ENCODE measurements at places on chromosomes 1 and 21.

DNA sequence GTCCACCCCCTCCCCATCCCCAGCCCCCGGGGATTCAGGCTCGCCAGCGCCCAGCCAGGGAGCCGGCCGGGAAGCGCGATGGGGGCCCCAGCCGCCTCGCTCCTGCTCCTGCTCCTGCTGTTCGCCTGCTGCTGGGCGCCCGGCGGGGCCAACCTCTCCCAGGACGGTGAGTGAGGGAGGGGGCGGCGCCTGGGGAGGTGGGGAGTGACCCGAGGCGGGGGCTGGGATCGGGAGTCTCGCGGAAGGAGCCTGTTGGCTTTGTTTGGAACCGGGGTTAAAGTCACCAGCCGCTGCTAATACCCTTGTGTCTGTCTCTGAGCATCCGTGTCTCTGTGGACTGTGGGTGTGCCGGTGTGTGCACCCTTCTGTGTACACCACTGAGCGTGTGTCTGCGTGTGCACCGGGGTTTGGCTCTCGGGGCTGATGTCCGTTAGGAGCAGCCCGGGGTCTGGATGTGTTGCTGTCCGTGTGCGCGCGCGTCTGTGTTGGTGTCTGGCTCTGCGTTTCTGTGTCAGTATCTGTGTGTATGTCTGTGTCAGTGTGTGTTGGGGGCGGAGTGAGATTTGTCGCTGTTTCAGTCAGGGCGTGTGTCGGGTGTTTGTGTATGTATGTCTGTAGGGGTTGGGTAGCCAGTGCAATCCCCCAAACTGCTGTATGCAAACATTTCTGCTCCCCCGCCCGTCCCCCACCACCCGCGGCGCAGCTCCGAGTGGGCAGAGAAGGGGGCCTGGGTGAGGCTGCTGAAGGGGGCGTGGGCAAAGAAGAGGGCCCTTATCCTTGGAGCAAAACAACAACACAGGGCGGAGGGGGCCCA, 480 bp downstream of the CADM3 start:
- no peak for DNase-seq

GRCh38 chr1:40898431-40898901, 36.3 kb upstream of the CITED4 start:
- DNase-seq = no peak

DNA sequence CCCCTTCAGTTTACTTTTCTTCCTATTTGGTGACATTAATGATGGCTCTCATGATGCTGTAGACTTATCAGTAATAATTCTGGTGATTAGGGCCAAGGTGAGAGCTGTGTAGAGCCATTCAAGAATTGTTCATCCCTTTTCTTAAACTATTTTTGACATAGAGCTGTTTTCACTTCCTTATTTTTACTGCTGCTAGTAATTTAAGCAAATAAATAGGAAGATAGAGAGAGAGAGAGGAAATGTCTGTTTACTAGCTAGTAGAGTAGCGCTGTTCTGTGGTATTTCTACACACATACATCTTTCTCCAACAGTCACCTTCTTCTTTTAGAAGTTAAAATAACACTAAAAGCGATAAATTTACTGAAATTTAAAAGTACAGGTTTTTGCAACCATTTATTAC, 678.0 kb upstream of the ZP4 start:
- DNase-seq = no peak

- DNase-seq = no peak
Measured at GRCh38 chr1:185843986-185844385, 109.8 kb downstream of the HMCN1 start.

DNA sequence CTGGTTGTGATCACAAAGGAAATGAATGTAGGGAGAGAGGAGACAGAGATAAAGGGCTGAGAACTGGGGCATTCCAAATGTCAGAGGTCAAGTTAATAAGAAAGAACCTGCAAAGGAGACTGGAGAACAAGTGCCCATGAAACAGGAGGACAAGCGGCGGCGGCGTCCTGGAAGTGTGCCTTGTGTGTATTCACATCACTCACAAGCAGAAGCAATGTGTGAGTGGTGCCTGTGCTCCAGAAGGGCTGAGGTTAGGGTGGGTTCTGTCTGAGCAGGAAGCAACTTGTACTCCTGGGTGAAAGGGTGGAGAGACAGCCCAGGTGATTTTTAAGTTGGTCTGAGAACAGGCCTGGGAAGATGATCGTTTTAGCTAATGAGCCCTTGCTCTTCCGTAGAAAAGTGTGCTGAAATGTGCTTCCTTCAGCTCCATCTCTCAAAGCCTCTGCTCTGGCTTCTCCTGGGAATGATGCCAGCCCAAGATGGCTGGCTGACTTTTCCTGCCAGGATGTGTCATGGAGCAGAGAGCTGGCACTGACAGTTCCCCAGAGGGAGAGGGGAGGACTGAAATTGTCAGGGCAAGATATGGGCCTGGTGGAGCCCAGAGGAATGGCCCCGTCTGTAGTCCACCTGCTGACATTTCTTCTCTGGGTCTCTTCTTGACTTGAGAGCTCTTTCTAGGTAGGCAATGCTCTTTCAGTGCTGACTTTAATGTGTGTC, 25.1 kb upstream of the PLEKHA6 start:
- no peak for DNase-seq

GRCh38 chr1:2250721-2251281, 22.7 kb downstream of the SKI start:
- DNase-seq = no peak

DNA sequence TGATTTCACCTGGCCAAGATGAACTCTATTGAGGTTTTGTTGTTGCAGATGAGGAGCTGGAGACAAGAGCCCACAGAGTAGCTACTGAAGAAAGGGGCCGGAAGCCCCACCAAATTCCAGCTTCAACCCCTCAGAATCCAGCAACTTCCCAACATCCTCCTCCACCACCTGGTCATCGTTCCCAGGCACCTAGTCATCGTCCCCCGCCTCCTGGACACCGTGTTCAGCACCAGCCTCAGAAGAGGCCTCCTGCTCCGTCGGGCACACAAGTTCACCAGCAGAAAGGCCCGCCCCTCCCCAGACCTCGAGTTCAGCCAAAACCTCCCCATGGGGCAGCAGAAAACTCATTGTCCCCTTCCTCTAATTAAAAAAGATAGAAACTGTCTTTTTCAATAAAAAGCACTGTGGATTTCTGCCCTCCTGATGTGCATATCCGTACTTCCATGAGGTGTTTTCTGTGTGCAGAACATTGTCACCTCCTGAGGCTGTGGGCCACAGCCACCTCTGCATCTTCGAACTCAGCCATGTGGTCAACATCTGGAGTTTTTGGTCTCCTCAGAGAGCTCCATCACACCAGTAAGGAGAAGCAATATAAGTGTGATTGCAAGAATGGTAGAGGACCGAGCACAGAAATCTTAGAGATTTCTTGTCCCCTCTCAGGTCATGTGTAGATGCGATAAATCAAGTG, 14.3 kb downstream of the CD2 start:
- DNase-seq = no peak

- DNase-seq = peak; percentile 99
Measured at GRCh38 chr1:204411451-204412204, at the start of gene PPP1R15B. TSS of gene PPP1R15B (minus strand) at chr1:204411817. CDS start at chr1:204411411, 406 bp downstream.

DNA sequence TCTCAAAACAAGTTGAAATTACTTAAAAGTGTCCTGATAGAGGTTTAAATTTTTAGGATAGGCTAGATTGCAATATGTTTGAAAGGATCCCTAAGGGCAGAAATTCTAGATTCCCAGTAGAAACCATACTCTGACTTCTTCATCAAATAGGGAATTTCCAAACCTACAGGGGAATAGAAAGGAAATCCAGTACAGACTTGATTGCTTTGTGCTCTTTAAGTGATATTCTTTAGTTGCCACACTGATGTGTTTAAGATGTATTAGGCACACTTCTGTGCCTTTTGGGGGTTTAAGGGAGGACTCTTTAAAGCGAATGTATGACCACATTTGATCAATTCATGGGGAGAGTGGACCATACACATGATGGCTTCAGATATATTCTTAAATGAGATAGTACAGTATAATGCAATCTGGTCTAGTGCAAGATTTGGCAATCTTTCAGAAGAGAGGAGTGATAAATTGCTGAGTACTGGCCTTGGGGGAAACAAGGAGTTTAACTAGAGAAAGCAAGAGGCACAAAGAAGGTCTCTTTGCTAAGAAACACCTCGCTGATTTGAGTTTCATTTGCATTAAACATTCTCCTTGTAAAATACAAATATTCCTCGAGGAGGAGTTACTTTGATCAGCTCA, 268.8 kb upstream of the NR5A2 start:
- DNase-seq = no peak

DNA sequence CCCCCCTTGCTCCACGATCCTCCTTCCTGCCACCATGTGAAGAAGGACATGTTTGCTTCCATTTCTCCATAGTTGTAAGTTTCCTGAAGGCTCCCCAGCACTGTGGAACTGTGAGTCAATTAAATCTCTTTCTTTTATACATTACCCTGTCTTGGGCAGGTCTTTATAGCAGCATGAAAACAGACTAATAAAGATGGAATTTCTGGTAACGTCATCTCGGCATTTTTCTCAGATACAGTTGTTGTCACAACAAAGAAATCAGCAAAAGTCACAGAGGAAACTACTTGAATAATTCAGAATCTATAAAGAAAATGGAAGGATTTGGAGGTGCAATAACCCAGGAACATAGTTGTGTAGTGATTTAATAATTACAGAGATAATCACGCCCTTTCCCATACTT, 4.4 kb downstream of the APCS start:
- DNase-seq = no peak

DNA sequence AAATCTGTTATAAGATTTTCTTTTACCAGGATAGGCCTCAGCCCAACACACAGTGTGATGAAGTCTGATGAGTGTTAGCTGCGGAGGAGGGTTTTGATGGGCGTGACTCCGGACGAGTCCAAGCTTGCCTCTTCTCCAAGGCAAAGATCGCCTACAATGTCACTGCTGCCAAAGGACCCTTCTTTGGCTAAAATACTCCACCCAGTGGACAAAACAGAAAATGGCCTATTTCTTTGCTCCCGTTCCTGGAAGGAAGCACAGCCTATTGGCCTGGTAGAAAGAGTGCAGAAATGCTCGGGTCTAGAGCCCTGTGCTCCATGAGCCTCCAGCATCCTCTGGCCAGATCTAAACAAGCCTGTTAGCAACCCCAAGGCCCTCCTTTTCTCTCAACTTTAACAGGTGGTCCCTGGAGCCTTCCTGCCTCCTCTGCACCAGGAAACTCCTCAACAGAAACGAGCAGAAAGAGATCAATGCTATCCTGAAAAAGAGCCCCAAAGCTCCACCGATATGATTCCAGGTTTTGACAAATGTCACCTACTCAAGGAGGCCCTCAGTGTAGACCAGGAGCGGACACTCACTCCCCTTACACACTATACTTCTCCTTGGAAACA, 3.4 kb upstream of the CASQ2 start:
- DNase-seq = peak; percentile 69

DNA sequence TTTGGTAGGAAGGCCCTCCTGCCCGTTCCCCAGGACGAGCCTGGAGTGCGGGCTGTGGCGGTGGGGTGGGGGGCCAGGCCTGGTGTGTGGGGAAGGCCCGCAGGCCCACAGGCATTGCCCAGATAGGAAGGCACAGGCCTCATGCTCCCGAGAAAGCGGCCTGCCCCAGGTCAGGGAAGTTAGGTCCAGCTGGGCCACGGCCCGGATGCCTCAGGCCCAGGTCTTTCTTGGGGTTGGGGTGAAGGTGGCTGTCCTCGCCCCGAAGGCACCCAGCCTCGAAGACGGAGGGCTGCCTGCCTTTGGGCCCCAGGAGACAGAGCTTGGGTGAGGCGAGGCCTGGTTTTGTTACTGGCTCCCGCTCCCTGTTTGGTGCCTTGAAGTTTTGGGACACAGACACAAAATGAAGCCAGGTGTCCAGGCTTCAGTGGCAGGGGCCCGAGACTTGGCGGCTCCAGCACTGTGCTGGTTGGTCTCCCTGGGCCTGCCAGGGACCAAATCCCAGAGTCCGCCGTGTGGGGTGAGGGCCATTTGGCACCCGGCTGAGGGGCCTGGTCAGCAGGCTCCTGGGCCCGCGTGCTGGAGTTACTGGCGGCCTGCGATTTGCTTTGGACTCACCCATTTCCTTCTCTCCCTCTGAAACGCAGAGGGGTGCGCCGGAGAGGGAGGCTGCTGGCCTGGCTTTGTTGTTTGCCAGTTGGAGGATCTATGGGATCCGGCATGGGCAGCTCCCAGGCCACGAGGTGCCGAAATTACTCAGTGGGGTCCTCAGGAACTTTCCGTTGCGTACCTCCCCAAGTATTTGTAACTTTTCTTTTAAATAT, 2.0 kb downstream of the SKI start:
- DNase-seq = no peak

GRCh38 chr1:85148524-85149250, 52.1 kb downstream of the SYDE2 start:
- no peak for DNase-seq

- no peak for DNase-seq
Measured at GRCh38 chr1:2547210-2548067, 8.7 kb upstream of the TNFRSF14 start.

DNA sequence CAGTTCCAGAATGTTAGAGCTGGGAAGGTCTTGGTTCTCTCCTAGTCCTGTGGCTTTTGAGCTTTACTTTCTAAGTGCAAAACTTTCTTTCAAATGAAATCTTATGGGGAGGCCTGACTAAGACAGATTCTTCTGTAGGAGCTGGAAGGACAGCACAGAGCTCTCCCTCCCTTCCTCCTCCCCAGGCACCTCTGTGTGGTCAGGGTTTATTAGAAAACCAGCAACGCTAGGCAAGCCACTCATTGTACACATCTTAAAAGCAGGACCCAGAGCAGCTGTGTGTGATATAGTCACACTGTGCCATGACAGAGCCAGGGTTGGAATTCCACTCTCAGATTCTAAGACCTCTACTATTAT, 241.1 kb upstream of the RAB4A start:
- no peak for DNase-seq

GRCh38 chr1:101191049-101191448, 45.8 kb upstream of the S1PR1 start:
- DNase-seq = no peak

DNA sequence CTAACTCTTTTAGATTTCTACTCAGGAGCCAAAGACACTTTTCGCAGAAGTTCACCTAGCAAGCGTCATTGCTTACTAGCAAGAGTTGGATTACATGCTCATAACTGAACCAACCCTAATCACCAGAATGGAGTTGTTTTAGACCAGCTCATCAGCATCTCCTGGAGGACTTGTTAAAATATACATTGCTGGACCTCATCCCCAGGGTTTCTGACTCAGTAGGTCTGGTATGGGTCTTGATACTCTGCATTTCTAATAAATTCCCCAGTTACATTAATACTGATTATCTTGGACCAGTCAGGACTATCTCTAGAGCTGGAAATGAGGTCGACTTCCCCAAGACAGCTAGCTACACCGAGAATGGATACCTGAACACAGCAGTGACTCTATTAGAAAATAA, 9.7 kb upstream of the PRDX6 start:
- no peak for DNase-seq

- DNase-seq = peak; percentile 52
Measured at GRCh38 chr1:43711524-43712386, 4.4 kb downstream of the ST3GAL3 start.

GRCh38 chr1:180854456-180854855, 58.2 kb upstream of the KIAA1614 start:
- no peak for DNase-seq

GRCh38 chr1:110089561-110090275, 19.2 kb upstream of the ALX3 start:
- no peak for DNase-seq

GRCh38 chr21:15065392-15066122, 757 bp upstream of the NRIP1 start:
- DNase-seq = peak; percentile 57

- DNase-seq = peak; percentile 5
Measured at GRCh38 chr1:177780096-177780700, 189.7 kb downstream of the SEC16B start.

GRCh38 chr1:220705782-220706181, 15.6 kb downstream of the C1orf115 start:
- no peak for DNase-seq

Data from AG09319 (cell line).